ENCODE measurements at places on chromosomes 3 and 15. TPM values are rescaled to one million over a fixed set of nuclear protein-coding genes. Genes with fewer than 3 reads are reported as not detected.

GRCh38 chr3:176954517-176954916 is 242.8 kb downstream of the TBL1XR1 start:
- DNase-seq: no peak

DNA sequence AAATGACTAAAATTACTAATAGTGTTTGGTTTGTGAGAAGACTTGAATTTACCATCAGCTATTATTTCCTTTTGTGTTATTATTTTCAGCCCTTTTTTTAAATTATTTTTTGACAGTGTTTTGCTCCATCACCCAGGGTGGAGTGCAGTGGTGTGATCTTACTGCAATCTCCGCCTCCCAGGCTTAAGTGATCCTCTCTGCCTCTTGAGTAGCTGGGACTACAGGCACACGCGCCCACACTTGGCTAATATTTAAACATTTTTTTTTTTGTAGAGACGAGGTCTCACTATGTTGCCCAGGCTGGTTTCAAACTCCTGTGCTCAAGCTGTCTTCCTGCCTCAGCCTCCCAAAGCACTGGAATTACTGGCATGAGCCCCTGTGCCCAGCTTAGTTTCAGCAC is 31.7 kb upstream of the UTS2B start:
- DNase-seq: no peak

ADGRG7 gene
- total RNA-seq: not detected

RASA2 gene
- total RNA-seq: 16.4 TPM

NPAP1 gene
- not detected for total RNA-seq

Measured in M059J (cell line).